GM23338 (cell line): ENCODE measurements at places on chromosomes 4 and X. TPM values are rescaled to one million over a fixed set of nuclear protein-coding genes. Genes with fewer than 3 reads are reported as not detected.

Gene CYSLTR1
- total RNA-seq = not detected in 2 replicates

Gene PCDH19
- total RNA-seq = 0.89 and 1.4 TPM in 2 replicates

GRCh38 chrX:47578692-47579091 is 3.5 kb upstream of the TIMP1 start:
- DNase-seq = peak; percentile 24

GRCh38 chr4:84792366-84793301 is 173.9 kb downstream of the WDFY3 start:
- no peak for DNase-seq

GRCh38 chr4:173477016-173477415 is 53.0 kb downstream of the HAND2 start:
- no peak for DNase-seq

DNA sequence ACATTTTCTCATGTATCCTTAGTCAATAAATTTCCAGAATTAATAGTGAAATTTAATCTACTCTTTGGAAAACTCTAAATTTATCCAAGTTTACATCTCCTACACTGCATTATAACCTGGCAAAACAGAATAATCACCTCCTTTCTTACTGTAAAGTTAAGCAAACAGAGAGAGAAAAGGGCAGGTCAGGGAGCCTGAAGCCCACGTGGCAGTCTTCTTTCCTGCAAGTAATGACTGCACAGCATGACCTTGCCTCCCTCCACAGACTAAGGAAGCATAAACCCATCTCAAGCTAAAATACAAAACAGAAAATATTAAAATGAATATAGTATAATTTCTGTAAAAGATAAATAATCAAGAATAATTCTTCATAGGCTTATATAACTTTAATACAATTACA is 1153.0 kb downstream of the C4orf33 start:
- peak; percentile 48 for DNase-seq

- DNase-seq = no peak
Observed at GRCh38 chr4:108370291-108371141, 201.8 kb upstream of the LEF1 start.

DNA sequence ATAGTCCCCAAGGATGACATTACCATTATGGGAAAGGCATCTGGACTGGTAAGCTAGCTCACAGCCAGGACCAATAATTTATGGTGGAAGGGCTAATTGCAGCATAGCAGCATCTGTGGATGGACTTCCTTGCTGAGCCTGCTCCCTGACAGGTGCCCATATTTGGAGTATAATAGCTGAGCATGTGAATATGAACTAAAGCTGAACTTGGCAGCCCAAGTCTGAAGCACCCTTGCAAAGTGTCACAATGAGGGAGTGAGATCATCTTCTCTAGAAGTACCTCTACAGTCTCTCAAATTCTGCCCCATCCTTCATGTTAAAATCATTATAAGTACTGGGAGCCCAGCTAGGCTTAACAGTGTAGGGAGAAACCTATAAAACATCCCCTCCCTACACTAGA is 128.2 kb upstream of the INPP4B start:
- DNase-seq = no peak
